ENCODE measurements at places on chromosomes 4 and X.

DNA sequence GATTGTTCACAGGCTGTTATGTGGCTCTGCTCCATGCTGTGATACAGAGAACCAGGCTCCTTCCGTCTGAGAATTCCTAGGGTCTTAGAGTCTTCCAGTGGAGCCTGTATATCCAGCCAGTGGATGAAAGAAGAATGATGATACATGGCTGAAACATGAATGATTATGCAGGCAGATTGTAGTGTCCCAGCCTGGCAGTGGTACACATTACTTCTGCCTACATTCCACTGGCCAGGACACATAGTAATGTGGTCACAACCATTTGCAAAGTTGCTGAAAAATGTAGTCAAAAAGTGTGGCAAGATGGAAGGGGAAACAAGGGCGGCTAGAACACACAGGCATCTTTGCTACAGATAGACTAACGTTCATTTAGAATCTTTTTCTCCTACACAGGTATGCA lies 4.5 kb upstream of the GBA3 start:
- DNase-seq, result no peak

GRCh38 chr4:168480931-168481611 lies 779 bp upstream of the DDX60L start:
- DNase-seq, result no peak

- DNase-seq, result no peak
Measured at GRCh38 chrX:103061486-103061885, 2.5 kb downstream of the BEX1 start.

DNA sequence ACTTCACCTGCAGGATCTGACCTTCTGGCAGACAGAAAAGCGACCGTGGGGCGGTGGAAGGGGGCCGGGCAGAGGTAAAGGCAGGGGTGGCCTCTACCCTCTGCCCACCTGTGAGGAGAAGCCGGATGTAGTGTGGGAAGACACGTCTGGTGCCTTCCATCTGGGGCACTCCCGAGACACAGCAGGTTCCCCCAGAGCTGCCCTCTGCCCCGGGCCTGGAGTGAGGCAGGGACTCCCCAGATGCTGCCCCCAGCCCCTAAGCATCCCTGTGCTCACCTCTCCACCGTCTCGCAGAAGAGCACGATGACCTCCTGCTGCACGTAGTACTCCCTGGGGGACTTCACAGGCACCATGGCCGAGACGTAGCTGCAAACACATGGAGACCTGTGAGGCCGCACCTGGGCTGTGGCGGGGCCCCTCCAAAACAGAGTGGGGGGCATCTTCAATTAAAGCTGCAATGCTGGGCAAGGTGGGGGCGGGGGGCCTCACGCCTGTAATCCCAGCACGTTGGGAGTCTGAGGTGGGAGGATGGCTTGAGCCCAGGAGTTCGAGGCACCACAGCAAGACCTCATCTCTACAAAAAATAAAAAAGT lies 75.3 kb upstream of the MXD4 start:
- no peak for DNase-seq

- no peak for DNase-seq
Measured at GRCh38 chrX:71910986-71911730, 513 bp downstream of the NHSL2 start.

- no peak for DNase-seq
Measured at GRCh38 chr4:74897386-74897785, 35.5 kb upstream of the PARM1 start.

- DNase-seq, result no peak
Measured at GRCh38 chr4:152643153-152644035, 36.4 kb downstream of the TMEM154 start.

GRCh38 chr4:152956650-152957436 lies 20.7 kb downstream of the FHDC1 start:
- no peak for DNase-seq

GRCh38 chrX:136816975-136817374 lies 36.2 kb upstream of the ARHGEF6 start:
- DNase-seq, result no peak

Data from thoracic aorta (tissue), 2 donors.